ENCODE measurements at places on chromosomes 3 and 15.

DNA sequence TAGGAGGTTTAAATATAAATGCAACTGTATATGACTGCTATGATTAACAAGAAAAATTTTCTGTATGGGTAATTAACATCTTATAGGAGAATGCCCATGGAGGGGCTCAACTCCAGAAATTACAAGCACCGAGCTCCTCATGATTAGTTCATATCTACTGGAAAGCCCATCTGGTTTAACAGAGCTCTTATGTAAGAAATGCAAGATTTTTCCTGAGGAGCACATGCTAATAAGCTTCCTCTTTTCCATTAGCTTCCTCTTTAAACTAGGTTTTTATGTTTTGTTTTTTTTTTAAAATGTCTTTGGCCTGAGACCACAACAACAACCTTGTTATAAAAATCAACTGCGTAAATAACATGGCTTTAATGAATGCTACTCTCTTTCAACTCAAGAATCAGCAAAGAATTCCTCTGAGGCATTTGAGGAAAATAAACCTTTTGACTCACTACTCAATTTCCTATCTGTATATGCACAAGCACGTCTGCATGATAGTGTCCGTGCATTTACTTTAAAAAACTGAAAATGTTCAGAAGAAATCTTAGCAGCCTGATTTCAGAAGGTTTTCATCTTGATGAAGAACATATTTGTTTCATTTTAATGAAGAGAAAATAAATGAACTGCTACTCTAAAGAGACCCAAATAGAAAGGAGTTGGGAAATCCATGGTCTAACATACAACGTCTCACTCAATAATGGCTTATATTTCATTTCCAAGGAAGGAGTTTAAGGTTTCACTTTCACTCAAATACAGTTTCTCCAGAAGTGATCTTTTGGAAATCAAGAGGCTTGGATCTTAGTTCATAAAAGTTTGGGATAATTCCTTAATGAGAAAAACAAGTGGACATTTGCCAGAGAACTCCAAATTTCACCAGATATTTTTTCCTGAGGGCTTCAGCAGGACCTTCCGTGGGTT is 180.8 kb downstream of the KCNAB1 start:
- no peak for DNase-seq

GRCh38 chr3:187774185-187774789 is 29.0 kb upstream of the BCL6 start:
- DNase-seq, result no peak

DNA sequence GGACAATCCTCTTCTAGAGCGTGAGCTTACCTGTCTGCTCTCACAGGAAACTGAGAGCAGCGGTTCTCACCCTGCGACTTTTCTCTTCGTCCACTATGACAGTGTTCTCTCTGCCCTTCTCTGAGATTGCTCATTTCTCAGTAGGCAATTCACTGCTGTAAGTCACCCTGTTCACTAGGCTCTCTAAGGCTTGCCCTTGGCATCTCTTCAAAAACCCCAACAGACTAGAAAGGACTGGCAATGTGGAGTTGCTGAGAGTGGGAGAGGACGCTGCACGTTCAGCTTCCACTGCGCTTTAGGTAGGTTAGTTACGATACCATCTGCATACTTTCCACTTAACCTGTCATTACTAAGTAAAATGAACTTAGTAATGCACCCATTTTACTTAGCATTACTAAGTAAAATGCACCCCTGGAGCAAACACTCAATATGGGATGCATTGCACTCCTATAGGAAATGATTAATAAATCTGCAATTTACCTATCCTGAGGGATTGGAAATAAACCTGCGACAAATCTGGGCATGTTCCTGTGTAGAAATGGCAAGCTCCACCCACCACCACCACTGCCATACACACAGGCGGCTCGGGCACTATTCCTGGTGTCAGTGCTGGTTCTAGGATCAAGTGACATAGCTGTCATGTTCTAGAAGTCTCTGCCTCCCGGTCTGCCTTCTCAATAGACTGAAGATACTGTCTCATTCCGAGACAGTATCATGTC is 21.4 kb downstream of the XPC start:
- no peak for DNase-seq

- DNase-seq, result no peak
Observed at GRCh38 chr3:20375302-20375701, 189.3 kb upstream of the SGO1 start.

DNA sequence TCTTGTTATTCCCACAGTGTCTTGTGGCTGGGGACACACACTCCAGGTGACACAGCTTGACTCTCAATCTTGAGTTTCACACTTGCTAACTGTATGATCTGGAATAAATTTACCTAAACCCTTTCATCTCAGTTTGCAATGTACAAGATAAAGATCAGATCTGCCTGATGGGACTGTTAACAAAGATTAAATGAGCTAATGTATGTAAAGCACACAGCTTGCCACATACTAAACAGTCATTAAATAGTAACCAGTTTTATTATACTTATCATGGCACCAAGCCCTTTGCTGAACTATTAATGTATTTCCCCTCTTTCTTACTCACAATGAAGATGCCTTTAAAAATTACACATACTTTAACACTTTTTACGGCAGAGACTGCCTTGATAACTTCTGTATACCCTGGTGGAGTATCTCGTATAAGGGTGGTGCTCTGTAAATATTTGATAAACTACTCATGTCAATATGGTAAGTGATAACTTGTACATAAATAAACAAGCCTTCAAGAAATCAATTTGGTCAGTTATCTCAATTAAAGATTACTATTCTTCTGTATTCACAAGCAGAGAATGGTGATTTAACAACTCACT is 184.5 kb downstream of the STAG1 start:
- DNase-seq, result no peak

GRCh38 chr3:183558495-183558894 is 3.0 kb upstream of the KLHL6 start:
- DNase-seq, result no peak

DNA sequence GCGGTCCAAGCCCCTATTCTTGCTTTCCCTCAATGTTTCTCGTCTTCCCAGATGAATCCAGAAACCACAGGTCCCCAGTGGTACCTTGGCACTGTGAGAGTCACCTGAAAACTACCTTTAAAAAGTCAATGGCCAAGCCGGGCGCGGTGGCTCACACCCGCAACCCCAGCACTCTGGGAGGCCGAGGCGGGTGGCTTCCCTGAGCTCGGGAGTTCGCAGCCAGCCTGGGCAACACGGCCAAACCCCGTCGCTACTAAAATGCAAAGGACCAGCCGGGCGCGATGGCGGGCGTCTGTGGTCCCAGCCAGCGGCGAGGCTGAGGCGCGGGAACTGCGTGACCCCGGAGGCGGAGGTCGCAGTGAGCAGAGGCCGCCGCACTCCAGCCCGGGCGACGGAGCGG is 285.9 kb downstream of the CHL1 start:
- no peak for DNase-seq

DNA sequence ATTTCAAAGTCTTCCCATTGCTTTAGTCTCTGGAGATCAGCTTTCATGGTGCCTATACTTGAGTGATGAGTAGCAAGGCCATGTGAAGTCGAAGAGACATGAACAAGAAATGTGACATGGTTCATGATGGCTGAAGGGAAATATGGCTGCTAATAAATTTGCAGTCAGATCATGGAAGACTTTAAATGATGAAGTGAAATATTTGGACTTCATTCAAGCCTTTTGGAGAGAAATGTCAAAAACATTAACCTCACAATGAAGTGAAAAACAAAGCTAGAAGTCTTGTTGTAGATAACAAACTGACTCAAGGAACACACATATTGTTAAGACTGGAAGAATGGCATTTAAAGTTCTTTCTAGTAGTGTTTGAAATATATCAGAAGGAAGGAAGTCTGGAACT is 120.3 kb upstream of the CCDC54 start:
- DNase-seq, result no peak

DNA sequence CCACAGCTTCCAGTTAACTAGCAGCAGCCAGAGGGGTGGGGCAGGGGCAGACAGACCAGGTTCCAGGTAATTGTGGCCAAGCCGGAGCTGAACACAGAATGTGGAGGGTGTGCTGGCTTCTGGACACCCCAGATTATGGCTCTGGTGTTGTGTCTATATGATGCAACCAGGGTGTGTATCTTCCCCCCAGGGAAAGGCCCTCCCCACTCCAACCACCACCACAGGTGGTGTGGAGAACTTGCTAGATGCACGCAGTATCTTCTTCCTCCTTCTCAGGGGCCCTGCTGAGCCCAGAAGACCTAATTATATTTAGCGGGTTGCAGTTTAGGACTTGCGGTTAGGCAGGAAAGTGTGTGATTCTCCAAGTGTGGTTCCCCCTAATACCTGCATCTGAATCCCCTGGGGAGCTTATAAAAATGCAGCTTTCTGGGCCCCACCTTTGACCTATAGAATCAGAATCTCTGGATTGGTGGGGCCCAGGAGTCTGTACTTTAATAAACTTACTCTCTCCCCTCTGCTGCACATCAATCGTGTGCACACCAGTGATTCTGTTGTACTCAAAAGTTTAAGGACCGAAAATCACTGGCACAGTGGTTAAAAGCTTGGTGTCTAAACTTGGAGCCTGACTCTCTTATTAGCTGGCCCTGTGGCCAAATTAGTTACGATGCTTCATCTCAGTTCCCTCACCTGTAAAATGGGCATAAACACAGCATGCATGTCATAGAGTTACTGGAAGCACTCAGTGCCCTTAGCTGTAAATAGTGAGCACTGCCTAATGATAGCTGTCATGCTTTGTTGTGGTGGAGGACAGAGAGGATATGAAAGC is 379.1 kb upstream of the PROK2 start:
- DNase-seq, result no peak

DNA sequence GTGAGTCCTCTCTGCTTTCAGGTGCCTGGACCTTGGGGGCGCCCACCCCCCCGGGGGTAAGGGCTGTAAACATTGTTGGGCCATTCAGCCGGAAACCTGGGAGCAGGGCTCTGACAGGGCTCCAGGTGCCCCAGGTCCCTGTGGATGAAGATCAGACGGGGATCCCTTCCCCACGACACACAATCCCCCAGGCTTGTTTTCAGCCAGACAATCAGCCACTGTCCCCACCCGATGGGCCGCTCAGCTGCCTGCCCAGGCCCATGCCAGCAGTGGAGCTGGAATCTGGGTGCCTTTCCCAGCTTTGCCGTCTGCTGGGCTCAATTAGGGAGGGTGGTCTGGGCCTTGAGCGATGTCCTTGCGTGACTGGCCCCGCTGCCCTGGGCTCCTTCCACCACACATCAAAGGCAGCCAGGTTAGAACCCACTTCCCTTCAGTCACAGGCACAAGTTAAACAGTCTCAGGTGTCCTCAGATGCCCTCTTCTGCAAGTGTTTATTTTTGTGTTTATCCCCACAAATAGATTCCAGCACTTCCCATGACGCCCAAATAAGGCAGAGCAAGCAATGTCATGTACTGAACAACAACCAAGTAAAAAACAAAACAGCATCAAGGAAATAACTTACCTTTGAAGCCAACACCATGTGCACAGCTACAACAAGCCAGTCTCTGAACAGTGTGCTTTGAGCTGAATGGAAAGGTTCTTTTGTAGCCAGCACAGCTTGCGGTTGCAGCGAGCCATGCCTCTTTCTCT is 77.0 kb upstream of the ALDH1A3 start:
- no peak for DNase-seq

DNA sequence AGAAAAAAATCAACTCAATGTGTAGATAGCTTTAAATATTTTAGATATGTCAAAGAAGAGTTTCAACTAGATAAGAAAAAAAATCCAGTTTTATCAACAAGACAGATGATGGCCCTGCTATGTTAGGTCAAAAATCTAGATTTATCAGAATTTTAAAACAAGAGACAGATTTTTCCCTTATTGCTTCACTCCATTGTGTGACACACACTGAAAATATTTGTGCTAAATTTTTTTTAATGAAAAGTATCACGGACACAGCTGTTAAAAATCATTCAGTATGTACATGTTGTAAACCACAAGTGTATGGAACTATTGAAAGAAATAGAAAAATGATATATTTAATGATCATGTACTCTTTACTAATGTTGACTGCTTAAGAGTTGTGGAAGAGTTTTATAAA is 43.6 kb downstream of the FOXB1 start:
- DNase-seq, result no peak

- DNase-seq, result no peak
Observed at GRCh38 chr3:184443364-184443763, 63.5 kb downstream of the CHRD start.

GRCh38 chr15:43913026-43913780 is 86.4 kb downstream of the WDR76 start:
- DNase-seq, result no peak

GRCh38 chr3:106587551-106587950 is 718.7 kb upstream of the CBLB start:
- no peak for DNase-seq

GRCh38 chr3:38609386-38610111 is 39.9 kb downstream of the SCN5A start:
- DNase-seq, result no peak

- DNase-seq, result no peak
Observed at GRCh38 chr3:187290503-187290902, 1.0 kb downstream of the MASP1 start.

- no peak for DNase-seq
Observed at GRCh38 chr3:79392479-79392878, 375.3 kb downstream of the ROBO1 start.

DNA sequence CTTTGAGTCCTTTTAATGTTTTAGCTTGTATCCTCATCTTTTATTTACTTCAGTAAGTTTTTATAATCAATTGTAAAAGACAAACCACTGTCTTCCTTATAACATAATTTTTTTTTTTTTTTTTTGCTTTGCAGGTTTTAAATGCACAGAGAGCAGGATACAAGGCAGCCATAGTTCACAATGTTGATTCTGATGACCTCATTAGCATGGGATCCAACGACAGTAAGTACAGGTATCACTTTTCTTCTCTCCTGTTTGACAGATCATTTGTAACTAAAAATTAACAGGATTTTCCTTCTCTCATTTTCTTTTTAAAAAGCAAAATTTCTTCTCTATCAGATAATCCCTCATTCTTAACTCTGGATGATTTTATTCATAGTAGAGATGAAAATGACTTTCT is 75.4 kb downstream of the PFN2 start:
- no peak for DNase-seq

GRCh38 chr3:181711325-181712135 is at the start of gene SOX2:
Gene SOX2, plus strand, starts transcription at chr3:181711925. Its CDS starts 436 bp downstream, at chr3:181712361.
- DNase-seq, result no peak

- DNase-seq, result no peak
Observed at GRCh38 chr15:73630921-73631362, 2.2 kb downstream of the NPTN start.

DNA sequence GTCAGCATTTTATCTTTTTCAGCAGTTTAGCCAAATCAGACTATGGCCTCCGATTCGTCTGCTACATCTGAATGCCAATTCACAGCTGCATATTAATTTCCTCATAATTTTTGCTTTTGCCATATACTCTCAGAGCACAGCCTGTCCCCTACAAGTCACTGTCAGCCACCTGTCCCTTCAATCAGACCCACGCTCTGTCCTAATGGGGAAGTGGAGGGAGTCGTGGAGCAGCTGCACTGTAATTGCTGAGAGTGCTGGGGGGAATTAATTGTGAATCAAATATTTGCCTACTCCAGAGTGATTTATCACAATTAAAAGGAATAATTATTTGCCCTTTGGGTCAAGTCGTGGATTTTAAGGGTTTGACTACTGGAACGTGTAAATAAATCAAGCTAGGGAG is 75.5 kb downstream of the EBLN2 start:
- DNase-seq, result no peak

DNA sequence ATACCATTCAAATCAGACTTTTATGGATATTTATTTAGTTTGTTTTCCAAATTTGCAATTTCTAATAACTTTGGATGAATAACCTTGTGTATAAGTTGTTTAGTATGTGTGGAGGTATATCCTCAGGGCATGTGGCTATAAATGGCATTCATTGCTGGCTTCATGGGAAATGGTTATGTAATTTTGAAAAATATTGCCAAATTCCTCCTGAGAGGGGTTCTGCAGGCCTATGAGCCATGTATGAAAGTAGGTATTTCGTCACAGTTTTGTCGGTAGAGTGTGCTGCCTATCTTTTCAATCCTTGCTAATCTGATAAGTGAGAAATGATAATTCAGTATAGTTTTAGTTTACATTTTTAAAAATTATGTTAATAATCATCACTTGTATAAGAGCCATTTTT is 256.4 kb upstream of the ZNF385D start:
- DNase-seq, result no peak

All from activated CD4-positive, alpha-beta T cell treated with anti-CD3 and anti-CD28 coated beads for 24 hours (primary cell).